ENCODE measurements at places on chromosomes 3 and 15.

- DNase-seq: no peak
These were observed 164.0 kb downstream of the IL20RB start for GRCh38 chr3:137121704-137122314.

DNA sequence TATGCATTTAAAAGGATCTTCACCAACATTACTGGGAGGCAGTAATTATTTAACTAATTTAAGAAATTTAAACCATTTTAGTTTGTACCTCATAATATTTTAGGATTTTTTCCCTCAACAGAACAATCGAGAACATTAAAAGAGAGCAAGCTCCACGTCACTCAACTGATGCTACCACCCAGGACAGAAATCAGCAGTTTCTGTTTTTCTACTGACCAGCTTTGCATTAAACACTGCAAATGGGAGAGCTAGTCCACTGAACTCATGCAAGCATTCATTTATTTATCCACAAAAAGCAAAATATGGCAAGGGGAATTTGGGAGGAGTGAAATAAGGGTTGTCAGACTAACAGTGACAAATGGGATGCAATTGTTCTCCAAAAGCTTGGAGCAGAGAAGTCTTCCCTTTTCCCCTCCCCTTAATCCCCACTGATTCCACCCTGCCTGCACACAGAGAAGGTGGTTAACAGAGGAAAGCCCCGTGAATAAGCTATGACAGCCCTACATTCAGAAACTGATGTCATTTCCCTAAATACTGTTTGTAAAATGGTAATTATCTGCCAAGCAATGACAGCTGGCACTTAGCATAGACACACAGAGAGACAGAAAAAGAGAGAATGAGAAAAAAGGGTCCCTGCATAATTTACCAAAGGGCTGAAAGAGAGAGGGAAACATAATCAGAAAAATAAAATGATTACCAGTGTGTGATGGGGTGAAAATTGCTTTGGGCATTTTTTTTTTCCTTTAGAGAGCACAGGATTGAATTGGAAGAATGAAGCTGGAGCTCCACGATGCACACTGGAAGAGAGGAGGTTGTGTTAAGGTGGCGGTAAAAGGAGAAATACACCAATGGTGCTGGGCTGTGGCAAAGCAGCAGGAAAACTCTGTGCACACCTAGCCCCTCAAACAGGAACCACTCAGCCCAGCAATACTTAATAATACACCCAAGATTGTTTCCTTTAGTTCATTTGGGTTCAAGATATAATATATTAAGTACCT, 777.4 kb downstream of the TUSC7 start:
- peak; percentile 2 for DNase-seq

DNA sequence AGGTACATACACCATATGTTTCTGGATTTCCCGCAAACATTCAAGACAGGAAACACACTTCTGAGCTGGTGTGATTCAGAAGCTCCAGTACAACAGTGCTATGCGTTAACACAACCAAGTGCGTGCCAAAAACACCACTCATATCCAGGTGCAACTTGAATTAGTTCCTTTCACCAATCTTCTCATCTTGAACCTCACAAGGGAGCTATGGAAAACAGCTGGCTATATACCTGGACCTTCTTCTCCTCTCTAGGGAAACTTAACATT, 31.3 kb downstream of the SUSD5 start:
- no peak for DNase-seq

DNA sequence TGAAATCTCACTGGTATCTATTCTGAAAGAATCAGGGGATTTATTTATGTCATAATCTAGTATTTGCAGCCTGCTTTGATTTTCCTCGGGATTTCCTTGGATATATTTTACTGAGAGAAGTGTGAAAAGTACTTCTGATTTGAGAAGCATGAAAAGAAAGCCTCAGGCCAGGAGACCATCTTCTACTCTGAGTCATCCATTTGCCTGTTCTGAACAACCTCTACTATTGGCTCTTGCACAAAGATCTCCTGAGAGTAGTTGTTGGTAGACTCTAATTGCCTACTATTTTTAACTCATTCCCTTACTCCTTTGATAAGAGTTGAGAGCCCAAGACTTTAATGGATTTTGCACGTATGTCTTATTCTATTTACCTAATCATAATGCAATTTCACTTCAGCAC, 318.9 kb downstream of the BCHE start:
- no peak for DNase-seq

GRCh38 chr15:59886441-59886840, 117.7 kb upstream of the FOXB1 start:
- no peak for DNase-seq

DNA sequence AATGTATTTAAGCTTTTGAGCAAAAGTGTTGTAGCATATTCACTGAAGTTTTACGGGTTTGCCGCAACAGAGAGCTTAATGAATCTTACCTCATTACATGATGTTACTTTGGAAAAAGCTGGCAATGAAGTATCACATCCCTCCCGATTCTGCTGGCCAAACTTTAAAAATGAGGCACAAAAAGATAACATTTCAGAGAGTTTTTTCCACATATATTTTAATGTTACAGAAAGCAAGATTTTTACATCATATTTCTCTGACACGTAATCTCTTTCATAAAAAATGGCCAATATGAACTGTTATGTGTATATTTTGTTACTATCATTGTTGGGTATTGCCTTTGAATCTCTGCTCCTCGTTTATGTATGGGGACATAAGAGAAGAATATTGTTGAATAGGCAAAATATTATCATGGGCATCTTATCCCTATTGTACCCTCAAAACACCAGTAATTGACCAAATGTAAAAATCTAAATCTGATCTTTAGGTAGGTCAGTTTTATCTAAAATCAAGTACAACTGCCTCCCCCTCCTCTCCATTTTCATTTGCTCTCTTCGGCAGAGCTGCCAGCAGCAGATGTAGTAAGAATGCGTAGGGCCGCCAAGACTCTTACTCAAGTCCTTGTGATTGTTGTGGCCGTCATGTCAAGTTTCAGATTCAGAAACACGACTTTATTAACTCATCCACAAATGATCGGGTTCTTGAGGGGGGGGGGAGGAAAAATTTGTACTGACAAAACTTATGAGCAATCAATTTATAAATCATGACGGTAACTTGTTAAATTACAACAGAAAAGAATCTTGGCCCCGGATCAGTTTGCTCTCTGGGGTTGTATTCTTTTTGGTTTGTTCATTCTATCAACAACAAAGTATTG, 106.7 kb upstream of the THRB start:
- no peak for DNase-seq
